ENCODE measurements at places on chromosomes 7 and 10.

- no peak for DNase-seq
Measured at GRCh38 chr7:41955893-41956675, 253.2 kb upstream of the INHBA start.

DNA sequence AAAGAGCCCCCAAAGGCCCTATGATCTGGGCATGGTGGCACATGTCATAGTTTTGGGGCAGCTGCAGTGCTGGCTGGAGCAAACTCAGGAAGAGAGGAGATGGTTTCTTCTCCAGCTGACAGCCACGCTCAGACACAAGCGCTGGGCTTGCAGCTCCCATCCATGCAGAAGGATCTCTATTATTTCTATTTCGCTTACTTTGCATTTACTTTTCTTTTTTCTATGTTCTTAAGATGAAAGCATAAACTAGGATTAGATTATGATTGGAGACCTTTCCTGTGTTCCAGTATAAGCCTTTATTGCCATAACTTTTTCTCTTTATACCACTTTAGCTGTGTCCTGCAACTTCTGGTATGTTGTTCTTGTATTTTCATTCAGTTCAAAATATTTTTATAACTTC lies 5.0 kb downstream of the JAKMIP3 start:
- no peak for DNase-seq

DNA sequence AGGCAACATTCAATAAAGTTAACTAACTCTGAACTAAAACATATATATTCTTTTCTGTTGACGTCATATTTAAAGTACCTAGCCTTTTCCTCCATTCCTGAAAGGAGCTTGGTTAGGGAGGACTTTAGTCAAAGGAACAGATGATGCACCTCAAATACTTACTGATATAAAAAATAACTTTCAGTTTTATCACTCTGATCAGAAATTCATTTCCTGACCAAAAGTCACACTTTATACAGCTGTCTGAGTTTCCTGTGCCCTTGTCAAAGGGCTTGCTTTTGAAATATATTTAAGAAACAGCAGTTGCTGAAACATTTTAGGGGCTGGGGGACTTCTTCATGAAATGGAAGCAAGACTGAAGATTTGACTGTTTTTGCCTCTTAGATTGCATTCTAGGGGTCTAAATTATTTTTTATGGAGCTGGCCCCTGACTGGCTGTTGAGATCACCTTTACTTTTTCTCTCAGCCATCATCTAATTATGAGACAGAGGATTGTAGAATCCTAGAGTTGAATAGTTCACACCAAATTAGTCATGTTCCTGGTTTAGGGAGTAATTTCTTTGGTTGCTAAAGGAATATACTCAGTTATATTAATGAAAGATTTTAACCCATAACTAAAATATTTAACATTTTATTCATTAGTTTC lies 46.6 kb downstream of the GLCCI1 start:
- DNase-seq = no peak

- no peak for DNase-seq
Measured at GRCh38 chr7:33880787-33881186, 24.6 kb upstream of the BMPER start.

DNA sequence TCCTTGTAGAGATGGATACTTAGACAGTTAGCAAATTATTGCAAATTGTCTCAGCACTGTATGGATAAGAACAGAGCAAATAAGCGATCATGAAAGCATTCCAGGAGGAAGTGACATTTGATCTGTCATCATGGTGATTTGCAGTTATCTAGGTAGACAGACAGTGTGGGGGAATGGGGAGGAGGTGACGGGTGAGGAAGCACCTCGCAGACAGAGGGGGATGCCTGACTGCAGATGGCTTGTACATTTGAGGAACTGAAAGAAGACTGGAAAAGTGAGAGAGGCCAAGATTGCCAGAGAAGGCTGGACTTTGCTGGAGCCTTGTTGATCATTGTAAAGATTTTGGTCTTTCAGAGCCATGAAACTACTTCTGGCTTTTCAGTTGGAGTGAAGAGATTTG lies 318.2 kb upstream of the CELF2 start:
- no peak for DNase-seq

GRCh38 chr10:79084012-79084971 lies 15.5 kb downstream of the ZMIZ1 start:
- no peak for DNase-seq

GRCh38 chr10:103501186-103501585 lies 7.7 kb downstream of the NEURL1 start:
- no peak for DNase-seq

GRCh38 chr7:25482631-25483030 lies 254.3 kb upstream of the NPVF start:
- no peak for DNase-seq

DNA sequence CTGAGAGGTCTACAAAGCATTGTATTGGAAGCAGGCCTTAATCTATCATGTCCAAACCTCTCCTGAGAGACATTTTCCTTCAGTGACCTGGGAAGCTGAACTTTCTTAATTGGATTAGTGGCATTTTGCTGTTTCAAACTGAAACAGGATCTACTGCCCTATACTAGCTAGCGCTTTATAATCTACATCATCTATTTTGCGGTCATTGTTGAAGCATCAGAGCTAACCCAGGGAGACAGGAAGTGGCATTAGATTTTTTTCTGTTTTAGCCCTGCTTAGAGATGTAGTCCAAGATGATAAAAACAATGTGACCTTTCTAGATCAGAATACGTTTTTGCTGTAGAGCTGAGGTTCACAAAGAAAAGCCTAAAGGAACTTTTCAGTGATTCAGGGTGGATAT lies 147.4 kb upstream of the AGR3 start:
- no peak for DNase-seq

GRCh38 chr10:65430979-65431378 lies 1494.9 kb upstream of the LRRTM3 start:
- no peak for DNase-seq

- DNase-seq = no peak
Measured at GRCh38 chr7:114917211-114917839, 4.6 kb upstream of the MDFIC start.

DNA sequence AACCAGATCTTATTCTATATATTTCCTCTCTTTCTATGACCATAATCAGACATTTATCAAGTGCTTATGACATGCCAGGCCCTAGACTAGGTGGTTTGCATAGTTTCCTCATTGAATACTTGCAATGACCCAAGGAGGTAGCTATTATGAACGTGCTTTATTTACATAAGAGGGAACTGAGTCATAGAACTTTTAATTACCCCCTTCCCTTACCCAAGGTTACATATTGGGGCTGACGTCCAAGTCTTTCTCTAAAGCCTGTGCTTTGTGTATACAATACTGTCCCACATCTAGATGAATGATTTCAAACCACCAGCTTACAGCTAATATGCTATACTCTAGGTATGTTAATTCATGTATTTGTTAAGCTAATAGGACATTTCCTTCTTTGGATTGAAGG lies 91.9 kb upstream of the NPY start:
- DNase-seq = no peak

DNA sequence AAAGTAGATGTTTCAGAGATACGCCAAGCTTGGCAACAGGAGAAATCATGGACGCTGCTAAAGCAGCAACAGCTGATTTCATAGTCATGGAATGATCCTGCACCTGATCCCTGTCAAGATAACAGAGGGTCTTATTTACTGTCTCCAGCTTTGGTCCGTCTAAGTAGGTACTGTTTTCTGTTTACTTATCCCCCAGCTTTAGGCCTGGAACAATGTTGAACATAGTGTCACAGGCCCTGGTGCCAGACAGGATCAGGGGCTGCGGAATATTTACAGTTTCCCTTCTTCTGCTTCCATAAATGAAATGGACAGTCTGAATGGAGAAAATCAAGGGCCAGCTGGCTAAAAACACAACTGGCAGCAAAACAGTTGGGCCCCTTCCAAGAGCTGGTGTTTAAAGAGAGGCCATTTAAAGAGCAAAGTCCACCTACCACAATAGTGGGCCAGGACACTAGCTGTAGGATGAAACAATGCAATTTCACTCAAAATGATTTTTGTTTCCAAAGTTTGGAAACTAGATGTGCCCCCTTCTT lies 2.9 kb downstream of the GPR37 start:
- no peak for DNase-seq

GRCh38 chr10:93652857-93653256 lies 40.5 kb downstream of the PDE6C start:
- no peak for DNase-seq

DNA sequence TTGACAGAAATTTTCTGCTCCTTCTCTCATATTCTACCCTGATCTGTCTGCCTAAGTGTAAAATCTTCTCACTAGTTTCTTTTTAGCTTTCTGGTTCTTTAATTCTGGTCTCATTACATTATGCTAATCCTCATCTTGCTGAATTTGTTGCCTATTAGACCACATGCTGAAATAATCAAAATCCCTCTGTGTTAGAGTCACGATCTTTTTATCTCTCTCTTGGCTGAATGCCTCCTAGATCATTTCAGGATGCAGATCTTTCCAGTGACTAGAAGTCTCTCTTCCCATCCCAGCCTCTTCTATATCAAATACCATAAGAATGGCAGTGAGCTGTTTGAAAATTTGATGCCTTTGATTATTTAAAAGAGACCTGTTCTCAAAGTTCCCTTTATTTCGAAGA lies 661.9 kb downstream of the SORCS1 start:
- DNase-seq = no peak

DNA sequence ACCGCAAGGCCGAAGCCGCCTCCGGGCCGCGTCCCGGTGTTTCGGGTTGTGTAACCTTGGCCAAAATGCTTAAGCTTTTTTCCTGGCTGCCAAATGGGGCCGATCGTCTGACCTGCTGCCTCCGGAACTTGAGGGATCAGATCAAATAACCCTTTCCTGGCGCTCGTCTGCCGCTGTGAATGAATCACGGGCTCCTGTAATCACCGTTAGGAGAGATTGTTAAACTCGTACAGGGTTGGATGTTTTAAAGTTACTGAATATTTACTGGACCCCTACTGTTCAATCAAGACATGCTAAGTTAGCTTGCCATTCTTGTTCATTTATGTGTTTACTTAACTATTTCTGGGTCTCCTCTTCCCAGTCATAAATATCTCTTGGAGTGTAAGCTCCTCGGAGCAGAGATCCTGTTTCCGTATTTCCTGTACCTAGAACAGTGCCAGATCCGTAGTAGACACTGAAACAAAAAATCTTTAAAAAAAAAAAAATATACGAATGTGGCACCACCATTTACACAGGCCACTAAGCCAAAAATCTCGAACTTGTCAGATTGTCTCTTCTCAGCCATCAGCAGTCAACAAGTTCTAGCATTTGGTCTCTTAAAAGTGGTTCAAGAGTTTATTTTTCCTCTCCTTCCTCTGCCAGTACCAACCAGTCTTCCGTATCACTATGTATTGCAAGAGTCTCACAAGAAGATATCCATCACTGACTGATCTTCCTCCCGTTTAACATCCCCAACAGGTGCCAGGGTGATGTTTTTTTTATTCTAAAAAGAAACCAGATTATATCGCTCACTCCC lies 650 bp upstream of the TM9SF3 start:
- DNase-seq = no peak

Measured in activated CD4-positive, alpha-beta T cell treated with anti-CD3 and anti-CD28 coated beads for 1 hour (primary cell).